ENCODE measurements at places on chromosomes 6 and 20. TPM values are rescaled to one million over a fixed set of nuclear protein-coding genes. Genes with fewer than 3 reads are reported as not detected.
A peak's percentile ranks its signal among the peaks of the same experiment; 100 is the strongest.

- DNase-seq = no peak
Observed at GRCh38 chr6:147255948-147256674, 51.9 kb downstream of the STXBP5 start.

- peak; percentile 86 for DNase-seq
Observed at GRCh38 chr20:10476319-10476724, 41.2 kb downstream of the SLX4IP start.

- no peak for DNase-seq
Observed at GRCh38 chr6:110017946-110018345, 39.8 kb downstream of the GPR6 start.

- no peak for DNase-seq
Observed at GRCh38 chr6:168155193-168155592, 76.2 kb upstream of the FRMD1 start.

GRCh38 chr6:21321076-21321475, 272.5 kb upstream of the SOX4 start:
- DNase-seq = no peak

- peak; percentile 31 for DNase-seq
Observed at GRCh38 chr6:156645097-156645496, 132.1 kb upstream of the ARID1B start.

GRCh38 chr6:36142971-36143838, 12.9 kb downstream of the MAPK13 start:
- no peak for DNase-seq

GRCh38 chr20:53161473-53161872, 189.3 kb downstream of the TSHZ2 start:
- no peak for DNase-seq

DNA sequence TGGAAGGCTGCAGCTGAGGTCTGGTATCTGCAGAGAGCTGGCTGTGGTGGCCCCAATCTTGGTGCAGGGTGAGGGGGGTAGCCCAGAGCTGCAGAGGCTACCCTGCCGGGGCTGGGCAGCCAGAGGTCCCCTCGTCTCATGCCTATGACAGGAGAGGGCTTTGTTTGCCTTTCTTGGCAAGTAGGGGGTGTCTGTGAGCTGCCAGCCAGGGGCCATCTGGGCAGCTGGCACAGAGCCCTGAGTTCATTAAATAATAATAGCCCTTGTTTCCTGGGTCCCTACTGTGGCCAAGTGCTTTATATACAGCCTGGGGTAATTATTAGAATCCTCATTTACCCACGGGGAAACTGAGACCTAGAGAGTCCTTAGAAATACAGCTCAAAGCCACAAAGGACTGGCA, 66.6 kb downstream of the EZR start:
- peak; percentile 83 for DNase-seq

GRCh38 chr20:7984192-7984591, 35.4 kb downstream of the TMX4 start:
- no peak for DNase-seq

DNA sequence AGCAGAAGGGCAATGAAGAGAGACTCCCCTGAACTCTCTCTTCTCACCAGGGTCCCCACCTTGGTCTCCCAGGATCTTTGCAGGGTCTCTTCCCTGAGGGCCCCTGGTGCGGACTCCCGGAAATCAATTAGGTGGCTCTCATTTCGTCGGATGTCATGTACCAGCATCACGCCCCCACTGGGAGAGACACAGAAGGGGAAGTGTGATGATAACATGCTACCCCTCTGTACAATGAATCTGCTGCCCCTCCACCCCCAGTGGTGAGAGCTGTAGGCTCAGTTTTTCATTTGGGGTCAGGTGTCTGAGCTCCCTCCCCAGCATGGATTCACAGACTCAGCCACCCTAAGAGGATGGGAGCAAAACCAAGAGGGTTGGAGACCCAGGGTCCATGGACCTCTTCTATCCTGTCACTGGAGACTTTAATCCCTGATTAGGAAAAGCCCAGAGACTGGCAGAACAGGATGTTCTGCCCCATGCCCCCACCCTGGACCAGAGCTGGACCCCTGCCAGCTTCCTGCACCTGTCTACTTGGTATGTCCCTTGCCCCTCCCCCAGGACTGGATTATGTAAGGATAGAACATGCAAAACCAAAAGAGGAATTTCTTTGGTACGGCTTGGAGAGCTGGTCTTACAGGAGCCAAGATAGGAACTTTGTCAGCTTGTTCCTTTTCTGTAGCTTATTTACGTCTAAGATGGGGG, 11.1 kb downstream of the GGT7 start:
- DNase-seq = peak; percentile 48

DNA sequence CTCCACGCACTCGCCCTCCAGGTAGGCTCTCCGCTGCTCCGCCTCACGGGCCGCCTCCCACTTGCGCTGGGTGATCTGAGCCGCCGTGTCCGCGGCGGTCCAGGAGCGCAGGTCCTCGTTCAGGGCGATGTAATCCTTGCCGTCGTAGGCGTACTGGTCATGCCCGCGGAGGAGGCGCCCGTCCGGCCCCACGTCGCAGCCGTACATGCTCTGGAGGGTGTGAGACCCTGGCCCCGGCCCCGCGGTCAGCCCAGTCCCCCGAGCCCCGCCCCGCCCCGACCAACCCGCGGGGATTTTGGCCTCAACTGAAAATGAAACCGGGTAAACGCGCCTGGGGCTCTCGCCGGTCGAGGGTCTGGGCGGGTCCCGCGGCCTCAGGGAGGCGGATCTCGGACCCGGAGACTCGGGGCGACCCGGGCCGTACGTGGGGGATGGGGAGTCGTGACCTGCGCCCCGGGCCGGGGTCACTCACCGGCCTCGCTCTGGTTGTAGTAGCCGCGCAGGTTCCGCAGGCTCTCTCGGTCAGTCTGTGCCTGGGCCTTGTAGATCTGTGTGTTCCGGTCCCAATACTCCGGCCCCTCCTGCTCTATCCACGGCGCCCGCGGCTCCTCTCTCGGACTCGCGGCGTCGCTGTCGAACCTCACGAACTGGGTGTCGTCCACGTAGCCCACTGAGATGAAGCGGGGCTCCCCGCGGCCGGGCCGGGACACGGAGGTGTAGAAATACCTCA, 598 bp downstream of the HLA-B start:
- peak; percentile 67 for DNase-seq

- no peak for DNase-seq
Observed at GRCh38 chr6:37077905-37078296, 72.4 kb downstream of the FGD2 start.

DNA sequence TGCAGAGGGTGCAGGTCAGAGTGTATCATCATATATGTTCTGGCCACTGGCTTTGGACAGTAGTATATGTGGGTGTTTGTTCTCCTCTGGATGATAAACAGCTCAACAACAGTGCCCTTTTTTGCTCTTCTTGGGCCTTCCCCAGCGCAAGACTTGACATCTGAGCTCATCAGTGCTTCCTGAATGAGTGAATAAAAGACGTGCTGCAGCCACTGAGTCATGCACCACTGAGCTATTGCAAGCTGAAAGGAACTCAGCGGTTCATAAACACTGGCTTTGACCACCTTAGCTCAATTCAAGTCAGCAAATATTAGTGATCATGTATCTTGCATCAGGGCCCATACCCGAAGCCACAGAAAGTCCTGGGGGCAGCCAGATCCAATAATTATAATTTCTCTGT, 105.3 kb upstream of the KCNG1 start:
- DNase-seq = no peak

- no peak for DNase-seq
Observed at GRCh38 chr6:36798852-36799251, 40.4 kb downstream of the CPNE5 start.

DNA sequence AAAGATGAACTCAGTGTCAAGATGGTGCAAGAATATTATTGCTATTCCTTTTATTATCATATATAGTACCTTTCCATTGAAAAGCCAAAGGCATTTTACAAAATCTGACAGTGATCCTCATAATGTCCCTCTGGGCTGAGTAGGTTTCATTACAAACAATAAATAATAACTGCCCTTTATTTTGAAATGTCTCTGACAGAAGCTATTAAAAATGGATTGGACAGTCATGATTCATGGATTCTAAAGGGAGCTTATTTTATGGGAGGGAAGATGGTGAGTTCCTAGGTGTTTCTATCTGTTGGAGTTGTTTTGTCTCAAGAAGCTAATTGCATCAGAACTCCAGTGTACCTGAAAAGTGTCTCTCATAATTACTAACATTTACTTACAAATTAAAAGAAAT, 30.4 kb upstream of the HDAC2 start:
- DNase-seq = no peak

DNA sequence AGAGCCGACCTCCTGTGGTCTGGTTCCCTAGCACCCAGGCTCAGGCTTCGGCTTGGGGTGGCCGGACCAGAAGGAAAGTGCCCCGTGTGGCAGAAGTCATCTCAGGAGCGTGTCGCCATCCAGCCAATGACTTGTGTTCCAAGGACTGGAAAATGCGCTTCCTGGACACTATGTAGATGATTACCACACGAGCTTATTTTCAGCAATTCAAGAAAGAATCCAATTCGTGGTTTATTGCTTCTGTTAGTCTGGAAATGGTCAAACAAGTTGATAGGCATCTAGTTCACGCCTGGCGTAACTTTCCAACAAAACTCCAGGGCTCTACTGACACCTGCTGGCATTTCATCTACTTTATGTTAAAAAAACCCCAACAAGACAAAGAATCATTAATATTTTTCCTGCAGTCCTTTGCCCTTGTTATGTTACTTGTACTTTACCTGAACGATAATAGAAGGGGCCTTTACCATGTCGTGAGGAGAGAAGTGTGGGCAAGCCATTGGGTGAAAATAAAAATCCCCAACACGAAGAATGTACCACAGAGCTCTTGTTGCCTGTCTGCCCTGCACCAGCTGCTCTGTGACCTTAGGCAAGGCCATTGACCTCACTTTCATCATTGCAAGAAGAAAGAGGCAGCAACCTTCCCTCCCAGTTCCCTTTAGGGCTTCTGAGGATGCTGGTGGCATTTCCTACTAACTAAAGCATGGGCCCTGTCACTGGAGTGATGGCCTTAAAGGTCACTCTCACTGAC, 154.7 kb upstream of the LAMP5 start:
- peak; percentile 65 for DNase-seq

- DNase-seq = peak; percentile 47
Observed at GRCh38 chr20:58048096-58048702, 180.3 kb downstream of the ANKRD60 start.

The HLA-DQB1 gene
- total RNA-seq = 126 TPM

The KIAA0408 gene
- 0.22 TPM for total RNA-seq

The SEL1L2 gene
- not detected for total RNA-seq

The TNFRSF6B gene
- 2.5 TPM for total RNA-seq

The MSH5 gene
- 58.4 TPM for total RNA-seq

The LAMP5 gene
- not detected for total RNA-seq
